ENCODE measurements at places on chromosomes 7 and 10. TPM values are rescaled to one million over a fixed set of nuclear protein-coding genes. Genes with fewer than 3 reads are reported as not detected.

- no peak for DNase-seq
Observed at GRCh38 chr10:121698336-121698735, 100.1 kb upstream of the FGFR2 start.

- no peak for DNase-seq
Observed at GRCh38 chr7:114419441-114420272, 5.0 kb downstream of the FOXP2 start.

- DNase-seq = no peak
Observed at GRCh38 chr10:106830006-106830405, 334.5 kb downstream of the SORCS1 start.

GRCh38 chr10:99560277-99561126, 27.8 kb downstream of the NKX2-3 start:
- DNase-seq = peak; percentile 20

- DNase-seq = no peak
Observed at GRCh38 chr7:38211940-38212339, 33.9 kb downstream of the STARD3NL start.

DNA sequence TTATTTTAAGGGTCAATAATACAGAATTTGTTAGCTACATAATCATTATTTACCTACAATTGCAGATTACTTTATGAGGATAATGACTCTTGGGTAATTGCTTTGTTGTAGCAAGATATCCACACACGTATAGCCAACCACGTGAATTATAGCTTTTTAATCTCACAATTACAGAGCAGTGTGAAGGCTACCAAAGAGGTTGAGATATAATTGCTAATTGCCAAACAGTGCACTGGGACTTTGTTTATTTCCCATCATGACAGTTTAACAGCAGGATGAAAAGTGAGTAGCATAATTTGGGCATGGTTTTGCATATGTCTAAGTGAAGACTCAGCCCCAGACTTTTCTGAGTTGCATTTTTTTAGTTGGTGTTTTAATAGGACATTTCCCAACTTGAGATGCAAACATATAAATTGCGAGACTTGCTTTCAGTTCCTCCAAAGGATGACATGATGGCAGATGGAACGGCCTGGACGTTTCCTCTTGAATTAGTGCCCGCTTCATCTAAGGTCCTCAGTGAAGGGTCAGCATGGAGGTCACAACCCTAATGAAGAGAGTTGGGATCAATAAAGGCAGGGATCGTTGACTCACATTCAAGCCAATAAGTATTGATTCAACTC, 180.7 kb upstream of the GPR26 start:
- no peak for DNase-seq

DNA sequence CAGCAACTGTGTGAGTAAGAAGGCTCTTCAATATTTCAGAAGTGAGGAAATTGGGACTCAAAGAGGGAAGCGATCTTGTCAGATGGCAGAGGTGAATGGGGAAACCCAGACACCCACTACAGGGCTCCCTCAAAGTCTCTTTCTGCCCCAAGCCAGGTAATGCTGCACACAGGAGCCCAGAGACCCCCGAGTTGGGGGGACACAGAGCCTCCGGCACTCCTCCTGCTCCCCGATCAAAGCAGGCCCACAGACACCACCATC, 139.4 kb downstream of the TNS3 start:
- no peak for DNase-seq

DNA sequence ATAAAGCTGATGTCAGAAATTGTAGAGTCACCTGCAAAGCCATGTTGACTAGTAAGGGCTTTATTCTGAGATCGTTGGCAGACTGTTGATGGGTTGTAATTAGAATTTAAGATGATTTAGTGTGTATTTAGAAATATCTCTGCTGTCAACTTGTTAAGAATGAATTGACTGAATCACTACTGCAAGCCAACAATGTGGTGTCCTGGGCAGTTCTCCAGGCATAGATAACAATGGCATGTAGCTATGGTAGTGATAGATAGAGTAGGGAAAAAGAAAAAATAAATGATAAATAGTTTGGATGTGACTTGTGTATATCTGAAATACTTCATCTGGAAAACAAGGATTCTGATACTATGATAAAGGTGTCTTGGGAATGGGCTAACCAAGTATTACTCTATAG, 640.2 kb downstream of the ARL4A start:
- no peak for DNase-seq

- no peak for DNase-seq
Observed at GRCh38 chr7:142851919-142852318, 3.0 kb upstream of the EPHB6 start.

GRCh38 chr10:75466001-75466400, 34.6 kb downstream of the LRMDA start:
- DNase-seq = no peak

DNA sequence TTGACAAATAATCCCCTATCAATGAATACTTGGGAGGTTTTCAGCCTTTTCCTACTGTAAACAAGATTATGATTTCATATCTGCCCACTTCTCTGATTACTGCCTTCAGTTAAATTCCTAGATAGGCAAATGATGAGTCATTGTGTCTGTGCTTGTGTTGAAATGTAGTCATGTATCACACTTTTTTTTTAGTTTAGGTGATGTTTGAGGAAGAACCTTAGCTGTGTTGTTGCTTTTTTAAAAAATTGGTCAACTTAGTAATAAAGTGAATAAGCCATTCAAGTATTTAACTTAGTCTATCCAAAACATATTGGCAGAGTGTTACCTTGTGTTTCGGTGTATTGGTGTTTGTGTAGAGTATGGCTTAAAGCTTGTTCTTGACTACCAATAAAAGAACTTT, 60.0 kb downstream of the WAC start:
- DNase-seq = no peak

- no peak for DNase-seq
Observed at GRCh38 chr10:15322356-15322755, 48.7 kb downstream of the FAM171A1 start.

DNA sequence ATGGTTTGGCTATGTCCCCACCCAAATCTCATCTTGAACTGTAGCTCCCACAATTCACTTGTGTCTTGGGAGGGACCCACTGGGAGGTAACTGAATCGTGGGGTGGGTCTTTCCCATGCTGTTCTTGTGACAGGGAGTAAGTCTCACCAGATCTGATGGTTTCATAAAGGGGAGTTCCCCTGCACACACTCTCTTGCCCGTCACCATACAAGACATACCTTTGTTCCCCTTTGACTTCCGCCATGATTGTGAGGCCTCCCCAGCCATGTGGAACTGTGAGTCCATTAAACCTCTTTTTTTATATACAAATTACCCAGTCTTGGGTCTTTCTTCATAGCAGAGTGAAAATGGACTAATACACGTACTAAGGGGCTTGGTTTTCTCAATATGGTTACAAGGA, 106.7 kb downstream of the SFMBT2 start:
- DNase-seq = no peak

DNA sequence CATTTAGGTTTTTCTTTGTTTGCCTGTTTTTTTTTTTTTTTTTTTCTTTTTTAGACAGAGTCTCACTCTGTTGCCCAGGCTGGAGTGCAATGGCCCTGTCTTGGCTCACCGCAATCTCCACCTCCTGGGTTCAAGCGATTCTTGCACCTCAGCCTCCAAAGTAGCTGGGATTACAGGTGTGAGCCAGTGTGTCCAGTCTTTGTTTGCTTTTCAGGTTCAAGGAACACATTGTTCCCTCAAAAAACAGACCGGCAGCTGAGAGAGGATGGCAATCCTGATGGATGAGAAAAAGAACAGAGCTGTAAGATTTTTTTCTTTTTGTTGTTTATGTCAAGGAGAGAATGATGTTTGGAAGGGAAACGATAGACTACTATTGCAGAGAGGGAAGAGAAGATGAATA, 23.3 kb upstream of the RHOBTB1 start:
- DNase-seq = no peak

DNA sequence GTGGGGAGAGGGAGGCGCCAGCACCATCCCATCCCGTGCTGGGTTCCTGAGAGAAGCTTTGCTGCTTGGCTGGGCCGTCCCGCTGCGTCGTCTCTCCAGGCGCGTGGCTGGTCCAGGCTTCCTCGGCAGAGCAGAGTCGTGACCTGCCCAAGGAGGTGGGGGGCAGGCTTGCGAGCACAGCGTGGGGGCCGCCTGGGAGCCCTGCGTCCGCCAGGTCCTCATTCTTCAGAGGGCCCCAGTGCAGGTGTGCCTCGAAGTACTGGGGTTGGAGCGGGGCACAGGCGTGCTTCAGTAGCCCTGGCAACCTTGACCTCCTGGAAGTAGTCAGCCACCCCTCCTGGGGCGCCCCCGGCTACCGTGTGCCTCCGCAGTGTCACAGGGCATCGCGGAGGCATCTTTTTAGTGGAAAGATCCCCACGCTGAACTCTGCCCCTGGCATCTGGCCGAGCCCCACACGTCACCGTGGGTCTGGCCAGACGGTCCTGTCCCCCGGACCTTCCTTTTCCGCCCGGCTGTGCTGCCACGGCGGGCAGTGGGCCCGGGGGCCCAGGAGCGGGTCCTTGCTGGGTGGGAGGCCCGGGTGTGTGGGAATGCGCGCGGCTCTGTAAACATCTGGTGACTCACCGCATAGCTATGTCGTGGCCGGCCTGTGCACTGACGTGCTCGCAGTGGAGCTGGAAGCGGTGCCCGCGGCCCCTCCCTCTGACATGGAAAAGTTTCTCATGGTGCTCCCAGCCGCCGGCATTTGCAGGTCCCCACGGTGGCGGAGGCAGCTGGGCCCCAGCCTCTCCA, 6.4 kb downstream of the MAFK start:
- no peak for DNase-seq

GRCh38 chr10:16843252-16843870, 26.1 kb upstream of the RSU1 start:
- no peak for DNase-seq

- no peak for DNase-seq
Observed at GRCh38 chr10:119688033-119688508, 36.9 kb downstream of the BAG3 start.

DNA sequence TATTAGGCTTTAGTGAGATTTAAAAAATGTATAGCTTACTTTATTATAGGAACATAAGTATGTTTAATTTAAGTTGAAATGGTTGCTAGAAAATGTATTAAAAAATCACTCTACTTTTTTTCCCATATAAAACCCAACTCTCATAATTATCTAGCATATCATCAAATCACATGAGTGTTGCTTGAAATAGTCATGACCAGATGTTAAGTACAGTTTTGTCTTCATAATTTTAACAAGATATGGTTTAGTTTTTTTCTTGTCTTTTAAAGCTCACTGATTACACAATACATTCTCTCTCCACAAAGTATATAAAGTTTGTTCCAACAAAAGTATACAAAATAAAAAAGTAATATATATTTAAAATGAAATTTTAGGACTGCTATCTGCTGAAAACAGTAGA, 82.8 kb downstream of the HGF start:
- DNase-seq = no peak

GRCh38 chr7:99275496-99275895, 2.9 kb downstream of the MYH16 start:
- no peak for DNase-seq

DNA sequence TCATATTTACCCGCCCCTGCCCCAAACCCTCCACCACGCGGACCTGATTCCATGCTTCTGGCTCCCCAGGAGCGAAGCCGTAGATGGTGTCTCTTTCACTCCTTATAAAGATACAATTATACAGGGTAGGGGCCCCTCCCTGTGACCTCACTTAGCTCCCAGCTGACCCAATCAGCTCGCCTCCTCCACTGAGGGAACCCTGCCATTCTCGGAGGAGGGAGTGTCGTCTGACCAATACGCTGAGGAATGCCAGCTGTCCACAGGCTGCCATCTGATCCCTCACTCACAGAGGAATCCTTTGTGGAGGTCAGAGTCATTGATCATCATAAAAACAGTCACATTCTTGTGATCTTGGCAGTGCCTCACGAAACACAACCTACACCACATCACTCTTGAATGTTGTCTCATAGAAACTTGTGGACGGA, 67.5 kb upstream of the INSIG1 start:
- DNase-seq = no peak

DNA sequence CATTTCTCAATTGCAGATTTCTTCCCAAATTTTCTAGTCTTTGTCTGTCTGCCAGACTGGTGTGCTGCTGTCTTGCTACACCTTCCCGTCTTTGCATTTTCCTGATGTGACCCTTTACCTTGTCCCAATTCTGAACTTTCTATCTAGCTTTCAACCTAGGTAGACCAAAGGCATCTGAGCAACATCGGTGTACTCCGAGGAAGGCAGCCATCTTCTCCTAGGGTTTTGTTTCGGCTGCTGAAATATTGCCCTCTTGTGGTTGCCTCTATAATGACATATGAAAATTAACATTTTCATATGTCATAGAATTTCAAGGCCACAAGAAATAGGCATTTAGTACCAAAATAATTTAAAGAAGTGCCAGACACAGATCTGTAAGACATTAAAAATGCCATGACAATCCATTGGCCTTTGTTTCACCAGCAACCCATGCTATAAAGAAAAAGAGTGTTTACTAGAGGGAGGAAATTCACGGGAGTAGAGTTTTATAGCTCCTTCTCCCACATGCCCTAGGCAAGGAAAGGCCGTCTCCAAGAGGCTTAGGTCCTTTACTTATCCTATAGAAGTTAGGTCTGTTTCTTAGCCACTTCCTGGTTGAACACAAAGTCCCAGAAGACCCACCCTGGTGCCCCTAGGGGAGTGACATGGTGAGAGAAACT, 23.4 kb downstream of the OR9A2 start:
- no peak for DNase-seq

DNA sequence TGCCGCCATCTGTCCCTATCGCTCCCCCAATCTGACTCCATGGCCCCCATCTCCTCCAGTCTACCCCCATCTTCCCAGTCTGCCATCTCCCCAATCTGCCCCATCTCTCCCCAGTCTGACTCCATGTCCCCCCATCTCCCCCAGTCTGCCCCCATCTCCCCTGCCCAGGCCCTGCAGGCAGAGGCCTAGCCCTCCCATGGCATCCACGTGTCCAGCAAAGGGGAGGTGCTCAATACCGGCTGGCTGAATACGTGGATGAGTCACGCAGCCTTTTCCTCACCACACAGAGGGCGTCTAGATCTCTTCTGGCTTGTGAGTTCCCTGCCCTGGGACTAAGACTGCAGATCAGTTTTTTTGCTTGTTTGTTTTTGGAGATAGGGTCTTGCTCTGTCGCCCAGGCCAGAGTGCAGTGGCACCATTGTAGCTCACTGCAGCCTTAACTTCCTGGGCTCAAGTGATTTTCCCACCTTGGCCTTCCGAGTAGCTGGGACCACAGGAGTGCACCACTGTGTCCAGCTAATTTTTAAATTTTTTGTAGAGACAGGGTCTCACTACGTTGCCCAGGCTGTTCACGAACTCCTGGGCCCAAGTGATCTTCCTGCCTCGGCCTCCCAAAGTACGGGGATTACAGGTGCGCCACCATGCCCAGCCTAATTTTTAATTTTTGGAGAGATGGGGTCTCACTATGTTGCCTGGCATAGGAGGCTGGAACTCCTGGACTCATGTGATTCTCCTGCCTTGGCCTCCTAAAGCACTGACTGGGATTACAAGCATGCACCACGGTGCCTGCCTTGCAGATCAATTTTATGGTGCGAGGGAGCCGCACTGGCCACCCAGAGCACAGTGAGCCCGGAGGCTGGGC, 15.3 kb upstream of the GPR146 start:
- peak; percentile 47 for DNase-seq

Gene GRID1
- total RNA-seq = not detected

Gene UPK3BL1
- 20.5 TPM for total RNA-seq

Gene ADK
- 64.4 TPM for total RNA-seq

Gene TFEC
- 0.39 TPM for total RNA-seq

Gene MBL2
- not detected for total RNA-seq

Gene JCAD
- total RNA-seq = 0.04 TPM

Gene ATRNL1
- total RNA-seq = not detected

Gene PPRC1
- total RNA-seq = 105 TPM

Gene TMEM140
- total RNA-seq = 7.0 TPM

Gene OR2A1
- not detected for total RNA-seq
